ENCODE measurements at places on chromosomes 6 and 20. TPM values are rescaled to one million over a fixed set of nuclear protein-coding genes. Genes with fewer than 3 reads are reported as not detected.
A peak's percentile ranks its signal among the peaks of the same experiment; 100 is the strongest.

SAMD10 gene
- 6.4 TPM for total RNA-seq

RSPO3 gene
- total RNA-seq = 1.8 TPM

MEP1A gene
- 38.0 TPM for total RNA-seq

LTA gene
- total RNA-seq = 2.4 TPM

ZDHHC14 gene
- 8.4 TPM for total RNA-seq

GSTA3 gene
- not detected for total RNA-seq

GDAP1L1 gene
- not detected for total RNA-seq

FAM83B gene
- total RNA-seq = 62.8 TPM

GRCh38 chr20:54065601-54066038, 4.8 kb downstream of the BCAS1 start:
- H3K27ac ChIP-seq = no peak overlapping the region
- H3K36me3 ChIP-seq = no peaks in the 10 kb centered on the region
- H3K4me1 ChIP-seq = peaks cover 6% of the 10 kb centered on the region
- H3K4me3 ChIP-seq = no peak overlapping the region

DNA sequence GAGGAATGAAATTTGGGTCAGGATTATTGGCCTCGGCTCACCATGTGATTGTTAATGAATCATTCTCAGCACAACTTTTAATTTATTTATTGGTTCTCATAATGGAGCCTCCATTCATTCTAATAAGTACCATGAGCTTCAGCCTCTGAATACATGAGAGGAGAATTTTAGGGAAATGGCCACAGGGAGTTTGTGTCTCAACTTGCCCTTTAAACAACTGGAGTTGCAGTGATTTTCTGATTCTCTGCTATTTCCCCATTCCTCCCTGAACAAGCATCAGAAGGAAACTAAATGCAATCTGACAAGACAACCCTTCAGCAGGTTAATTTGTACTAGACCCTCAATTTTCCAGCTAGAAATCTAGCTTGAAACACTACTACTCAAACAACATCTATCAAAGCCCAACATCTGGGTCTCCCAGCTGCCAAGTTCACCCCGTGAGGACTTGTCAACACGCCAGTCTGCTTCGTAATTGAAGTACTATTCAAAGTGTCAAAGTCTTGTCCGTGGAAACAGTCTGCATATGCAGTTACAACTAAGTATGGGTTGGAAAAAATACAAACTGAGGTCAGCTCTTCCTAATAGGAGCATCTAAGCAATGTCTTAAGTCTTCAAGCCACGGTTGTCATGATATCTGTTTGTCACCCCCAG, 235.4 kb downstream of the CDH4 start:
- DNase-seq = no peak
- H3K27ac ChIP-seq = no peak overlapping the region
- no peak overlapping the region for H3K4me3 ChIP-seq
- no peaks in the 10 kb centered on the region for H3K27me3 ChIP-seq
- no peaks in the 10 kb centered on the region for H3K4me1 ChIP-seq

- H3K4me1 ChIP-seq = no peaks in the 10 kb centered on the region
- DNase-seq = no peak
- no peaks in the 10 kb centered on the region for H3K27me3 ChIP-seq
- no peak overlapping the region for H3K4me3 ChIP-seq
- no peak overlapping the region for H3K27ac ChIP-seq
Observed at GRCh38 chr6:11410539-11411307, 126.8 kb upstream of the TMEM170B start.

GRCh38 chr20:47949230-47949629, 163.9 kb upstream of the SULF2 start:
- no peak for DNase-seq
- no peaks in the 10 kb centered on the region for H3K4me1 ChIP-seq
- no peak overlapping the region for H3K27ac ChIP-seq
- no peaks in the 10 kb centered on the region for H3K27me3 ChIP-seq
- no peaks in the 10 kb centered on the region for H3K36me3 ChIP-seq
- no peak overlapping the region for H3K4me3 ChIP-seq

DNA sequence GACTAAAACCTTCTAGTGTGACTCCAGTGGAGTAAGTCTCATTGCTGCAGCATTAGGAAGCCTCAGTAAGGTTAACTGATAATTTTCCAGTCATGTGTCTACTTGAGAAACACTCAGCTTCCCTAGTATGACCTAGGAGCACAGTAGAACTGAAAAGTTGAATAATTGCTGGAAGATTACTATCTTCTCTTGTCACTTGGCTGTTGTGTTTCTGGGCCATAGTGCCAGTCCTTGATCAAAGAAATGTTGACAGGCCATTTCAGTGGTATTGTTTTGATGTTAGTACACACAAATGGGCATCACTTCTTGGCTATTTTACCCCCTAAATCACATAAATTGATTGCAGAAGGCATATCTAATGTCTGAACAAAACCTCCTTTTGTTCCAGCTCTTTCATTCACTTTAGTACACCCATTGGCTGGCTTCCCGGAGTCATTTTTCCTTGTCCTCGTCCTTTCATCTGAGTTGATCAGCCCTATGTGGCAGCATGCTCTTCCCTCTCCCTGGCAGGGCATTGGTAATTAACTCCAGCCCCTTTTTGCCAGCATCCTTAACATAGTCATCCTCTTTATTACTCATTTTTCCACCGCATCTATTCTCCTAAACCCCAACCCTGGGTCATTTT, 6.0 kb downstream of the ENPP3 start:
- peak overlapping the region; percentile 31 for H3K27ac ChIP-seq
- no peaks in the 10 kb centered on the region for H3K36me3 ChIP-seq
- peaks cover 5% of the 10 kb centered on the region for H3K4me1 ChIP-seq
- H3K27me3 ChIP-seq = no peaks in the 10 kb centered on the region

GRCh38 chr20:34042262-34042661, 48.6 kb downstream of the RALY start:
- H3K27ac ChIP-seq = no peak overlapping the region
- H3K36me3 ChIP-seq = no peaks in the 10 kb centered on the region
- no peak overlapping the region for H3K4me3 ChIP-seq
- H3K27me3 ChIP-seq = no peaks in the 10 kb centered on the region

GRCh38 chr20:39851459-39851858, 837.6 kb downstream of the MAFB start:
- H3K27ac ChIP-seq = no peak overlapping the region
- DNase-seq = no peak
- no peak overlapping the region for H3K4me3 ChIP-seq
- H3K27me3 ChIP-seq = no peaks in the 10 kb centered on the region
- no peaks in the 10 kb centered on the region for H3K36me3 ChIP-seq
- no peaks in the 10 kb centered on the region for H3K4me1 ChIP-seq

DNA sequence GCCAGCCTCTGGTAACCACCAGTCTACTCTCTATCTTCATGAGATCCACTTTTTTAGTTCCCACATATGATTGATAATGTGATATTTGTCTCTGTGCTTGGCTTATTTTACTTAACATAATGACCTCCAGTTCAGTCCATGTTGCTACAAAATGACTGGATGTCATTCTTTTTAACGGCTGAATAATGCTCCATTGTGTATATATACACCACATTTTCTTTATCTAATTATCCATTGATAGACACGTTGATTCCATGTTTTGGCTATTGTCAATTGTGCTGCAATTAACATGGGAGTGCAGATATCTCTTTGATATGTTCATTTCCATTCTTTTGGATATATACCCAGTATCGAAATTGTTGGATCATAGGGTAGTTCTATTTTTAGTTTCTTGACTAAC, 89.3 kb downstream of the ATRN start:
- H3K27ac ChIP-seq = no peak overlapping the region
- no peak for DNase-seq
- H3K36me3 ChIP-seq = no peaks in the 10 kb centered on the region
- no peaks in the 10 kb centered on the region for H3K4me1 ChIP-seq

GRCh38 chr6:75676377-75676776, 72.7 kb upstream of the MYO6 start:
- no peak overlapping the region for H3K4me3 ChIP-seq
- H3K4me1 ChIP-seq = no peaks in the 10 kb centered on the region
- H3K27ac ChIP-seq = no peak overlapping the region

DNA sequence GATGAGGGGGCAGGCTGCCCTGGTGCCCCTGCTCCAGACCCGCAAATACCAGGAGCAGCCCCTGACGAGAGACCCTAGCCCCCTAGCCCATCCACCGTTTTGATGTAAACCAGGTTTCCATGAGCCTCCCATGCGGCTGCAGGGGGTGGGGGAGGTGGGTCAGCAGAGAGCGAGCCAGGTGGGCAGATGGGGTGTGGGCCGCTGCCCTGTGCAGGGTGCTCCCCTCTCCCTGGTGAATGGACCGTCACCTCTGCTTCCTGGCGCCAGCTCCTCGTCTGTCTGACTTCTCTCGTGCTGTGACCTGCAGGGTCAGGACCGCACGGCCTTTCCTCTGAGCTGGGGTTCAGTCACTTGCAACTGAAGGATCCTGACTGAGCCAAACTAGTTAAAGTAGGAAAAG, 15.7 kb upstream of the BHLHE23 start:
- DNase-seq = no peak
- H3K4me1 ChIP-seq = no peaks in the 10 kb centered on the region
- no peak overlapping the region for H3K4me3 ChIP-seq
- H3K27ac ChIP-seq = no peak overlapping the region

DNA sequence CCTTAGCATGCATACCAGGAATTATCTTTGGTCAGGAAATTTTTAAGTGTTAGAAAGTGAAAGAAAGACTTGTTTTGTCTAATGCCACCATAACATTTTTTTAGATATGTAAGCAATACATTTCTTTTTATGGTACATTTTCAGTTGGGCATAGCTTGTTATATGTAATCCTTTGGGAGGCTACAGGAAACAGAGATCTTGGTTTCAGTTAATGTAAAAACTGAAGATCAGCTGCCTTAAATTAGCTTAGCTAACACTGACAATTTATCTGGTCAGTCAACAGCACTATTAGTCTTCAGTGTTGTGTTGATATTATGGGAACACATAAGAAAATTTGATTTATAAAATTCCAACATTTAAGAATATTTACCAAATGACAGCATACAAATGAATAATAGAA, 78.6 kb upstream of the SMIM8 start:
- no peak overlapping the region for H3K4me3 ChIP-seq
- no peak for DNase-seq
- no peaks in the 10 kb centered on the region for H3K27me3 ChIP-seq
- H3K36me3 ChIP-seq = peaks cover 8% of the 10 kb centered on the region
- H3K4me1 ChIP-seq = no peaks in the 10 kb centered on the region

DNA sequence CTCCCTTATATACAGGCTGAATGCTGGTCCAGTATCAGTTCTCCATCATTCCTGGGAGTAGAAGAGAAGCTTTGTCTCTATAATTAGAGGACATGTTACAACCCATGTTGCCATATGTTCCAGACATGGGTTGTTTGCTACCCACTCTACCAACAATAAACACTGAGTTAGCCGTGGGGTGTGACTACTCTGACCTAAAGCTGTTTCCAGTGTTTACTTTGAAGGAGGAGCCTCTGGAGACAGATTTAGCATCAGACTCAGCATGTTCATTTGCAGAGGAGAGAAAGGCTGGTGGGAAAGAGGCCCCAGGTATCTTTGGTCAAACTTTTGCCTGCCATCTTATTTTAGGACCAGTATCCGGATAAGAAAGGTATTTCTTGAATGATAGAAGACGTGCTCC, 157.9 kb upstream of the SNX9 start:
- no peaks in the 10 kb centered on the region for H3K36me3 ChIP-seq
- DNase-seq = no peak
- no peak overlapping the region for H3K27ac ChIP-seq
- no peak overlapping the region for H3K4me3 ChIP-seq
- no peaks in the 10 kb centered on the region for H3K27me3 ChIP-seq

DNA sequence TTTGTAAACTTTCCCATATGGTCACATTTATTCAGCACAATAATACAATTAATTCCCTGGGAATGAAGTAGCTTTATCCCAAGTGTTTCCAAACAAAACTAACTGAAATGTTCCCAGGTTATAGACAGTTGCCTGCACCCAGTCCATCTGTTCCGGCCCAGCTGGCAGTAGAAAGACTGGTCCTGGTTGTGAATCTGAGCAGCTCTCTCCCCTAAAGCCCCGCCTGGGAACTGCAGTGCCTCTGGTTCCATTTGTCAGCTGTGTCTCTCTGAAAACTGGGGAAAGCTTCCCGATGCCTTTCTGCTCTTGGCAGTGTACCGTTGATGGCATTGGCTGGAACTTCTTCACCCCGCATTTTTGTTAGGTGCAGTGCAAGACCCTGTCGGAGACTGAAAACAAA, 8.7 kb downstream of the MTHFD1L start:
- no peaks in the 10 kb centered on the region for H3K4me1 ChIP-seq
- H3K27ac ChIP-seq = no peak overlapping the region
- no peaks in the 10 kb centered on the region for H3K27me3 ChIP-seq
- no peak overlapping the region for H3K4me3 ChIP-seq

- H3K4me3 ChIP-seq = no peak overlapping the region
- H3K36me3 ChIP-seq = no peaks in the 10 kb centered on the region
- peak; percentile 41 for DNase-seq
- H3K27ac ChIP-seq = peak overlapping the region; percentile 53
Observed at GRCh38 chr20:3679749-3680700, 1.8 kb downstream of the ADAM33 start.

DNA sequence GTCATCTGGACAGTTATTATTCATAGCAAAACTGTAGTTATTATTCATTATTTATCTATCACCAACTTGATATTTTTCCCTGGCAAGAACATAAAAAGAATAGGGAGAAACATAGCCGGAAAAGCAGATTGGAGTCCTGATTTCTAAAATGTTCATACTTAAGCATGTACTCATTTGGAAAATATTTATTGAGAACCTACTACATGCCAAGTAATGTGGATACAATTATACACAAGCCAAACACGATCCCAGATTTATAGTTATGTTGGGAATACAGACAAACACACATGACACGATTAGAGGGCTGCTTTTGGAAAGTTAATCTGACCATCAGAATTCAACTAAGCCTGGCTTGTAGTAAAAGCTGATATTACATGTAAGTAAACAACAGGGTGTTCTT, 30.7 kb downstream of the ARHGAP18 start:
- H3K27ac ChIP-seq = no peak overlapping the region
- no peak overlapping the region for H3K4me3 ChIP-seq
- H3K27me3 ChIP-seq = no peaks in the 10 kb centered on the region
- H3K36me3 ChIP-seq = no peaks in the 10 kb centered on the region
- DNase-seq = no peak

DNA sequence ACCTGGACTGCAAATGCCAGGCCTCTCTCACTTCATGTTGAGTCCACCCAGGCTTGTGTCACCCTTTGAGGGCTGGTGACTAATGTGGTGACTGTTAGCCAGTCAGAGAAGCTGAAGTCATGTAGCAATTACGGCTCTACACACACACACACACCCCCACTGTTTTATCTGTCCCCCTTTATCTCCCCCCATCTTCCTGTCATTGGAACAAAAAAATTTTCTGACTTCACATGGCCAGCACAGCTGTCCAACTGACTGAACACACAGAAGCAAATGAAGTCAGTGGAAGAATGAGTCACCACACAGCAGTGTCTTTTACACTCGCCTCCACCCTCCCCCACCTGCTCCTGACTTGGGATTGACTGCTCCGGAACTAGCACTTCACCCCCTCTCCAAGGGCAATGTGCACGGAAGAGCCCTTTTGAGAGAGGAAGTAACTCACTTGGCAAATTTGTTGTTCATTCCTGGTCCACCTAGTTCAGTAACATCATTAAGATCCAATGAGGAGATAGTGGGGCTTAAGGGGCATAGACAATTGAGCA, 198.0 kb downstream of the RNF144B start:
- DNase-seq = peak; percentile 48
- no peaks in the 10 kb centered on the region for H3K4me1 ChIP-seq
- no peak overlapping the region for H3K27ac ChIP-seq
